ENCODE measurements at places on chromosomes 2 and 18. TPM values are rescaled to one million over a fixed set of nuclear protein-coding genes. Genes with fewer than 3 reads are reported as not detected.

- no peak for DNase-seq
Observed at GRCh38 chr2:127700527-127701192, 637 bp upstream of the SFT2D3 start.

DNA sequence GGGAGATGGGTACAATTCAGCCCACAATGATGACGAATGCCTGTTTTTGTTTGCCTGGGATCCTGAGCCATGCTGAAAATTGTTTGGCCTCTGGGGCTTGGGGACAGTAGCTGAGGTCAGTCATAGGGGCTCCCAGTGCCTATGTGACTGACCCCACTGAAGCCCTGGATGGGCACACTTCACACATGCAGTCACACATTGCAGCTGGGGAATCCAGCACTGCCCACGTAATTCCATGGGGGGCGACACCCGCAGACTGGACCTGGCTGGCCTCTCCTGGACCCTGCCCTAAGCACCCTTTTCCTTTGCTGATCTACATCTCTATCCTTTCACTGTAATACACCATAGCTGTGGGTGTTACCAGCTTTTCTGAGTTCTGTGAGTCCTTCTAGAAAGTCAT is 295.2 kb upstream of the HS6ST1 start:
- no peak for DNase-seq

- no peak for DNase-seq
Observed at GRCh38 chr2:62406573-62407043, 99.4 kb downstream of the TMEM17 start.

DNA sequence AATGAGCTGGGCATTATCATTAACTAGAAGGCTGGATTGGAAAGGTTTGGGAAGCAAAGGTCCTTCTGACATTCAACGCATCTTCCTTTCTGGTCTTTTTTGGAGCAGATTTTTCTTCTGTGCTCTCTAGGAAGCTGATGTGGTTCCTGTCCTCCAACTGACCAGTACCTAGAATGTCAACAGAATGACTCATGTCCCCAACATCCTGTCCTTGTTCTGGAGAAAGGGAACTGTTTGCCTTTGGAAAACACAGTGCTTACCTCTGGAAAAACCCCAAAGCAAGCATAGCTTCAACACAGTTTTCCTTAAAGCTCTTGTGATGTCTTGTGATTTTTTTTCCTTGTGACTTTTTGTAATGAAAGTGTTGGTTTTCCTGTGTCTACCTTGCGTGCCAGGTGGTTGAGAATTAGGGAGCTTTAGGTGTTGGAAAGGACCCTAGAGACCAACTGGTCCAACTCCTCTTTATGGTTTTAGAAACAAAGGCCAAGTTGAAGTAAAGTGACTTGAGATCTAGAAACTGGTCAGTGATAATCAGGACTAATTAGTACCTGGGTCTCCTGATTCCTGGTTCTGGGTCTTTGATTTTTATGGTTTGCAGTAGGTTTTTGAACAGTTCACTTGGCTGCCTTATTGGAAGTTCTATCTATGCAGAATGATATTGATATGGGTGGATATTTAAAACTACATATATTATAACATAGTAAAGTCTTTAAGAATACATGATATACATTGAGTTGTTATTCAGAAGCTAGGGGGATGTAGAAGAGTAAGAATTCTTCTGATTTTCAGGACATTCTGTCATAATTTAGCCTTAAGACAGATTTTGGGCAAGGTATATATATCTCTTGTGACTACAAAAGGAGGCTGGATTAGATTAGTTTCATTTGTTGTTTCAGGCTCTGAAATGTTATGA is 70.5 kb downstream of the FMNL2 start:
- DNase-seq: no peak

The LRRTM1 gene
- not detected for total RNA-seq

- no peak for DNase-seq
Observed at GRCh38 chr2:47214990-47215389, 59.9 kb upstream of the STPG4 start.

The MRPL19 gene
- total RNA-seq: 25.3 TPM

The LIMS4 gene
- total RNA-seq: 1.4 TPM

- DNase-seq: peak; percentile 29
Observed at GRCh38 chr2:127575185-127575765, 39.8 kb downstream of the MYO7B start.

All from naive thymus-derived CD4-positive, alpha-beta T cell (primary cell).